ENCODE measurements at places on chromosomes 3 and 15.

DNA sequence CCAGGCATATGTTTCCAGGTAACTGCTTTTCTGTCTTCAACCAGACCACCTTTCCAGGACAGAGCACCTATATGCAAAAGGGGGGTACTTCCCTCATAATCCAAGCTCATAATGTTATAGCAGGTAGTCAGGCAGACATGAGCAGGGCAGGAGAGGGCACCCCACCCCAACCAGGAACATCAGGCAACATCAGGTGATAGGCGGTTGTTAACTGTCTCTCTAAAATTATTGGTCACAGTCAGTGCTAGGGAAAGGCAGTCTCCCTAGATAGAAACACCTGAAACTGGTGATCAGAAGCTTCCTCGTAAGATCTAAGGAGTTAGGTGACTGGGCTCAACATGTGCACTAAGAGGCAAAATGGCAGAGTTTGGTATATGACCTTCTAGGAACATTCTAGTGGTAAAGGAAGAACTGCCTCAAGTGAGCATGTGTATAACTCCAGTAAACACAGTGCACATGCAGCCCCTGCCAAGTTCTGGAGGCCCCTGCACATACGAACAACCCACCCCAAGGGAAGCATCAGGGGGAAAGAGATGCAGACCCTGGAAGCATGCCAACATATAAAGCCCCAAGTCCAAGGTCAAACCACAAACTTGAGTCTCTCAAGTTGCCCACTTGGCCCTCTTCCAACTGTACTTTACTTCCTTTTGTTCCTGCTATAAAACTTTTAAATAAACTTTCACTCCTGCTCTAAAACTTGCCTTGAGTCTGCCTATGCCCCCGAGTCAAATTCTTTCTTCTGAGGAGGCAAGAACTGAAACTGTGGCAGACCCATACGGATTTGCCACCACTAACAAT is 270.9 kb downstream of the ULK4 start:
- DNase-seq, result no peak

- no peak for DNase-seq
These were observed 111.6 kb downstream of the FEZF2 start for GRCh38 chr3:62261736-62262135.

GRCh38 chr3:41041462-41041861 is 157.8 kb upstream of the CTNNB1 start:
- peak; percentile 3 for DNase-seq

DNA sequence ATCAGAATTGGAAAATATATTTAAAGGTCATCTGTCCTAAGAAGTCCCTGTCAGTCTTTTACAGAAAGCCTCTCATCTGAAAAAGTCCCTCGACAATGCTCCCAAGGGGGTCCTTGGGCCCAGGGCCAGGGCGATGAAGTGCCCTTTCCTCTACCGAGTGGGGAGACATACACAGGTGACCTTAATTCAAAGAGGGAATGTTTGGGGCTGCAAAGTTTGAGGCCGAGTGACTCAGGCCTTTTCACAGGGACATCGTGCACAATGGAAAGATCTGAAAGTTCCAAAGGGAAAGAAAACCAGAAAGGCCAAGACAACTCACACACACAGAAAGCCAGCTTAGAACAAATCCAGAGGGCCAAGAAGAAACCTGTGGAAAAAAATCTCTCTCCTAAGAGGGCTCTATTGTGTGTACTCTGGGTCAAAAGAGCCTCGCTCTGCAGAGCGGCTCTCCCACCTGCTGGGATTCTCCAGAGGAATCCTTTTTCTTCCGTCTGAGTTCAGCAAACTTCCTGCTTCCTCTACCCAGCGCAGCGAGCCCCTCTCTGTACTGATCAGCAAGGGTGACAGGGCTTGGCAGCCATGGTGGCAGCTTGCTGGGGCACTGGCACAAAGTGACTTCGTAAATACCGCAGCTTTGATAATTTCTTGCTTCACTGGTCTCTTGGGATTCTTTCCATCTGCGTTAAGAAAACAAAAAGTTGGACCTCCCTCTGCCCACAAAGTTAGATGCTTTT is 259.1 kb downstream of the OPA1 start:
- DNase-seq, result peak; percentile 87

- peak; percentile 91 for DNase-seq
These were observed 8.4 kb downstream of the SHF start for GRCh38 chr15:45179221-45179985.

DNA sequence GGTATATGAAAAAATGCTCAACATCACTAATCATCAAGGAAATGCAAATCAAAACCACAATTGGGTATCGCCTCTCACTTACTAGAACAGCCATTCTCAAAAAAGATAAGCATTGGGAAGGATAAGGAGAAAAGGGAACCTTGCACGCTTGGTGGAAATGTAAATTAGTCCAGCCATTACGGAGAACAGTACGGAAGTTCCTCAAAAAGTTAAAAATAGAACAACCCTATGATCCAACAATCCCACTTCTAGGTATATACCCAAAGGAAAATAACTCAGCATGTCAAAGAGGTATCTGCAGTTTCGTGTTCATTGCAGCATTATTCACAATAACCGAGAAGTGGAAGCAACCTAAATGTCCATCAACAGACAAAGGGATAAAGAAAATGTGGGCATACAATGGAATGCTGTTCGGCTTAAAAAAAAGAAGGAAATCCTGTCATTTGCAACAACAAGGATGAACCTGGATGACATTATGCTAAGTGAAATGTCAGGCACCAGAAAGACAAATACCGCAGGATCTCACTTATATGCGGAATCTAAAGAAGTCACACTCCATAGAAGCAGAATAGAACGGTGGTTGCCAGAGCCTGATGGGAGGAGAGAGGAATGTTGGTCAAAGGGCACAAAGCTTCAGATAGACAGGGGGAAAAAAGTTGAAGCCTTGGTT is 11.7 kb upstream of the CMTM7 start:
- DNase-seq, result no peak

GRCh38 chr15:70538278-70538677 is 225.1 kb downstream of the UACA start:
- DNase-seq, result no peak

DNA sequence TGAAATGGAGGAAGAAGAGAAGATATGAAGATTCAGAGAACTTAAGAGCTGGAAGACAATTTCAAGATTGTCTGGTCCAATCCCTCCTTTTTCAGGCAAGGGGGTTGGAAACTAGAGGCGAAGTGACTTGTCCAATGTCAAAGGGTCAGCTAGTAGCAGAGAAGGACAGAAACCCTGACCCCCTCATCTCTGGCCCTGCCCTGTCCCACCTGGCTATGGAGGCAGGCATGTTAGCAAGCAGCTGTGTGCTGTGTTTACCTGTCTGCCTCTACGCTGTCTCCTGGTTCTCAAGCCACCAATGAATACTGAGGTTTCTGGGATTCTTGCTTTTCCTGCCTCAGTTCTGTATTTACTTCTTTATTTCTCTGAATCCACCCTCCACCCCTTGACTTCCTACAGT is 342 bp downstream of the TGM5 start:
- no peak for DNase-seq

DNA sequence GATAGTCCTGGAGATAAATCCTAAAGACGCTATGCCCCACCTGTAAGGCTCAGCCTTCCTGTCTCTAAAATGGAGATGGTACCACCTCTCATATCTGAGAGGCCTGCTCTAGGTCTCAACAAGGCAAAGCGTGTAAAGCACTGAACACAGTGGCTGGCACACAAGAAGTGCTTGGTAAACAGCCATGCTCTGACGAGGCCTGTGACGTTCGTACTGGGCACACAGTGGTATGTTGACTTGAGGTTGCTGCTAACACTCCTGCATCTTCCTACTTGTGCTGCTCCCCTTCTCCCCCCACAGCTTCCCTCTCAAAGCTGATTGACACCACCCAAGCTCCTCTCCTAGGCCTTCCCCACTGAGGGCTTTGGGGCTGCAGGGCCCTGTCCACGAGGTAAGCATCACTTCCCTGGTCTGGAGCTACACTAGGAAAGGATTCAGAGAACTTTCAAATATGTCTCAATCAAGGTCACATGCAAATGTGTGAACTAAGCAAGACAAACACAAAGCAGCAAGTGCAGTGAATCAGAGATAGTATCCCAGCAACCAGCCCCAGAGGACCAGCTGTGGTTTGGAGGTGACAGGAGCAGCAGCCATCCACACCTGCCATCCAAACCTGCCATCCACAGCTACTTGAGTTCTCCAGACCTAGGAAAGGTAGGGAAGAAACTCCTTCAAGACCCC is 177.5 kb downstream of the STT3B start:
- no peak for DNase-seq

GRCh38 chr15:100650685-100651084 is 48.3 kb downstream of the ASB7 start:
- DNase-seq, result no peak

- DNase-seq, result peak; percentile 62
These were observed 756 bp upstream of the RASGRF1 start for GRCh38 chr15:79091204-79091867.

- DNase-seq, result peak; percentile 65
These were observed 268.3 kb downstream of the UACA start for GRCh38 chr15:70494852-70495571.

GRCh38 chr3:76497636-76498035 is 542.3 kb upstream of the ROBO2 start:
- peak; percentile 76 for DNase-seq

- peak; percentile 68 for DNase-seq
These were observed 17.7 kb downstream of the EEFSEC start for GRCh38 chr3:128170866-128171516.

DNA sequence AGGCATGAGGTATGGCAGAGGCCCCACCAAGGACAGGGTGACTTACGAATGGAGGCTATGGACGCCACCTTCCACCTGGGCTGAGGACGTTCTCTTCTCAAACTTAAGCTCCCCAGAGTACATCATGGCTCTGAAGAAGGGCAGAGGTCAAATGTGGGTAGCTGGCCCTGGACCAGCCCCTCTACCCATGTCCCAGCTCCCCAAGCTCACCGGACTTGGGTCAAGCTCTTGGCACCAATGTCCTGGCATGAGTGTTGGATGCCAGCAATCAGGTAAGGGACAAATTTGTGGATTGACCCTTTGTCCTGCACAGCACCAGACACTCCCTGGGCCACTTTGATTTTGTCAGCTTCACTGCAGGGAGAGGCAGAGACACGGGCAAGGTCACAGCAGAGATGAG is 2.5 kb downstream of the NDUFAF3 start:
- no peak for DNase-seq

- no peak for DNase-seq
These were observed 14.7 kb downstream of the GLDN start for GRCh38 chr15:51356147-51356546.

DNA sequence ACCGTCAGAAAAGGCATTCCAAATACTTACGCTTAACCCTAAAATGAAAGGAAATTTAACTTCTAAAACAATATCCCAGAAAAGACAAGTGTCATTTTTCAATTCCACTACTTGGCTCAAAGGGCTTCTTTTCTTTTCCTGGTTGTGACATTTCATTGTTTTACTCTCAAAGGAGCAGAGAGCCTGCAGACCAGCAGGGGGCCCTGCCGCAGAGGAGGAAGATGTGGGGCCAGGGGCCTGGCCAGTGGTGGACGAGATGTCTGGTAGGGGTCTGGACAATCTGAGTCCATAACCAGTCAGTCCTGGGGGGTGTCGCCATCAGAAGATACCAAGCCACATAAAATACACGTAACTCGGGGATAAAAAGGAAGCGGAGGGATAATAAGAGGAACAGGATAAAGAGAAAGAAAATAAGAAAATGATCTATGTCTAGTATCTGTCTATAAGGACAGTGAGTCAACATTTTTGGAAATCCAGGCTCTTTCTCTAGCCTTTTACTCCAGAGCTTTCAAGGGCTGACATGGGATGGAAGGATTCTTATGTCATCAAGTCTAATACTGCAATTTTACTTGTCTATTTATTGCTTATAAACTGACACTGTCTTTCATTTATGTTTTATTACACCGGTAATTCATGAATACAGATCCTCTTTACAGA is 54.2 kb upstream of the ARHGEF3 start:
- DNase-seq, result peak; percentile 84

DNA sequence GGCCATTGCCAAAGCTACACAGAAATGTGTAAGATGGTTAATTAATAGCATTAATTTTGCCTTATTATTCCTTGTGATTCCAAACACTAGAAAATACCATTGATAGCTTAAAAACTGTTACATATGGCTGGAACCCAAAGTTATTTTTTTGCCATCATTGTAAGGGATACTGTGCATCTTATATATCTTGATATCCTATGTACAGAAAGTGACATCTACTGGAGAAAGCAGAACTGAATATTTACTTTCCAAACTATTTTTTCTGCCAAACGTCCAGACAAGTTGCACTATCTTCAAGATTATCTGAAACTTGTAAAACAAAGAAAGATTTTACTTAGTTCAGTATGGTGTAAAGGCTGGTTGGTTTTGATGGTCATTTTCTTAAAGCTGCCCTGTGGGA is 33.3 kb upstream of the MEIS2 start:
- no peak for DNase-seq

- no peak for DNase-seq
These were observed 454.4 kb upstream of the RASGRP1 start for GRCh38 chr15:39018966-39019365.

GRCh38 chr3:97658668-97659285 is 105.8 kb upstream of the ARL6 start:
- no peak for DNase-seq

DNA sequence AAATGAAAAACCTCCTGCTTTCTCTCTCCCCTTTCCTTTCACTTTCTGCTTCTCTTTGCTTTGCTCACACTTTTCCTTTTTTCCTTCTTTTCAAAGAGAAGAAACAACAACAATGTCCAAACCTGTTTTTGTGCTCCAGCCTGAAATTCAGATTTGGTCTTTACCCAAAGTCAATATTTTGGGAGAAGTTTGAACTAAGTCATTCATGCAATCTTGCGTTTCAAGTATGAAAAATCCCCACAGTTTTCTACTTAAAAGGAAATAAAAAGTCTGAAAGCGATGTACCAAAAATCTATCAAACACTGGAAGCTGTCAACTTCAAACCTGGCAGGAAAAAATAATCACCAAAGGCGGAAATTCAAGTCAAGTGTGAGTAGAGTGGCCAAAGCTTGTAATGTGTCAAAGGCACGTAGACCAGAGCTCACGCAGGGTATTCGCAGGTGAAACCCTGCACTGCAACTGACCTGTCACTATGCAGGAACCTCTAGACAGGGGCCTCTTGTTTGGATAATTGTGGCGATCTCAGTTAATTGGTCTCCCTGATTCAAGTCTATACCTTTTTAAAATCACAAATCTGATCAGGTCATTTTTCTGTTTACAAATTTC is 118.8 kb upstream of the GALNT15 start:
- DNase-seq, result no peak

GRCh38 chr3:196837819-196838420 is 29.8 kb upstream of the SENP5 start:
- DNase-seq, result peak; percentile 89

GRCh38 chr15:59137566-59137965 is 32.6 kb downstream of the CCNB2 start:
- DNase-seq, result no peak

DNA sequence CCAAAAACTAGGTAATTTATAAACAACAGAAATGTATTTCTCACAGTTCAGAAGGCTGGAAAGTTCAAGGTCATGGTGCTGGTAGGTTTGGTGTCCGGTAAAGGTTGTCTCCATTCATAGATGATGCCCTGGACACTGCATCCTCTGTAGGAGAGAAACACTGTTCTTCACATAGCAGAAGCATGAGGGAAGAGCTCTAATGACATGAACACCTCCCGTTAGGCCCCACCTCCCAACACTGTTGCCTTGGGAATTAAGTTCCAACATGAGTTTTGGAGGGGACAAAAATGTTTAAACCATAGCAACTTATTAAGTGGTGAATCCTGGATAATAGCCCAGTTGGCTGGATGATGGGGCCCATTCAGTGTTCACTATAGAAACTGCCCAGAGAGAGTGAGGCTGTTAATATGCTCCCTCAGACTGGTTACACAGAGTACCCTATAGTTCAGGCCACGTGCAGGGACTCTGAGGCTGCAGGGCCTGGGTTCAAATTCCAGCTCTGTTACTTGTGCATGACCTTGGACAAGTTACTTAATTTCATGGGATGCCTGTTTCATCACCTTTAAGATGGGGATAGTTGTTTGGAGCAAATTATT is 37.0 kb downstream of the CCNL1 start:
- DNase-seq, result peak; percentile 5

Data from endodermal cell (in vitro differentiated cells).